ENCODE measurements at places on chromosomes 4 and X.

- no peak for DNase-seq
Measured at GRCh38 chr4:2796849-2797544, 4.1 kb downstream of the SH3BP2 start.

GRCh38 chr4:72864898-72865297, 204.6 kb downstream of the COX18 start:
- no peak for DNase-seq

DNA sequence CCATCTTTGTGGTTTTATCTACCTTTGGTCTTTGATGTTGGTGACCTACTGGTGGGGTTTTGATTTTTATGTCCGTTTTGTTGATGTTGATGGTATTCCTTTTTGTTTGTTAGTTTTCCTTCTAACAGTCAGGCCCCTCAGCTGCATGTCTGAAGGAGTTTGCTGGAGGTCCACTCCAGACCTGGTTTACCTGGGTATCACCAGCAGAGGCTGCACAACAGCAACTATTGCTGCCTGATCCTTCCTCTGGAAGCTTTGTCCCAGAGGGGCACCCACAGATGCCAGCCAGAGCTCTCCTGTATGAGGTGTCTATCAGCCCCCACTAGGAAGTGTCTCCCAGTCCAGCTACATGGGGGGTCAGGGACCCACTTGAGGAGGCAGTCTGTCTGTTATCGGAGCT, 199.3 kb upstream of the WDFY3 start:
- DNase-seq: no peak

DNA sequence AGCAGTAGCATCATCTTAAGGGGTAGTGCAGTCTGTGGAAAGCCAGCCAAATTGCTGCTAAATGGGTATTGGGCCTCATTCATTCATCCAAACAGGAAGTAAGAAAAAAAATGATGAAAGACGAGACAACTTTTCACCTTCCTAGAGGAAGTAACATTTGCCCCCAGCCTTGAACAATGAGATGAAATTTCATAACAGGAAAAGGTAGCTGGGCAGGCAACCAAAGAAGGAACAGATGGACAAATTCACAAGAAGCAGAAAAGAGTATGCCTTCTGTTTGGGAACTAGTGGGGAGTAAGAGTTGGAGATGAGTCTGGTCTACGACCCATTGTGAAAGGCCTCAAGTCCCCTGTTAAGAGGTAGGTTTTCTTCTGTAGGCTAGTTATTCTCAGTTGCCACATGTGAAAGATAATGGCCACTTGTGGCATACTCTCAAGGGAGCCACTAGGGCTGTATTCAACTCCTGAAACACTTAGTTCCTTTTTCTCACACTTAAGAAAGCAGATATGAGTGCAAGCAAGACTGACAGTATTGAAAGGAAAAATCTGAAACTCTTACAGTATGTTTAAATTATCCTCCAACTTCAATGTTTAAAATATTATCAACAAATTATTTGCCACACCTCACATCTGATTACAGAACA, 190.4 kb downstream of the AR start:
- DNase-seq: no peak

GRCh38 chr4:8219236-8219635, 20.1 kb downstream of the SH3TC1 start:
- DNase-seq: no peak

GRCh38 chr4:183214912-183215488, 105.1 kb downstream of the CLDN22 start:
- DNase-seq: no peak

GRCh38 chr4:98539741-98540140, 118.7 kb downstream of the TSPAN5 start:
- no peak for DNase-seq

Data from activated gamma-delta T cell (primary cell).